ENCODE measurements at places on chromosomes 16 and 17.

DNA sequence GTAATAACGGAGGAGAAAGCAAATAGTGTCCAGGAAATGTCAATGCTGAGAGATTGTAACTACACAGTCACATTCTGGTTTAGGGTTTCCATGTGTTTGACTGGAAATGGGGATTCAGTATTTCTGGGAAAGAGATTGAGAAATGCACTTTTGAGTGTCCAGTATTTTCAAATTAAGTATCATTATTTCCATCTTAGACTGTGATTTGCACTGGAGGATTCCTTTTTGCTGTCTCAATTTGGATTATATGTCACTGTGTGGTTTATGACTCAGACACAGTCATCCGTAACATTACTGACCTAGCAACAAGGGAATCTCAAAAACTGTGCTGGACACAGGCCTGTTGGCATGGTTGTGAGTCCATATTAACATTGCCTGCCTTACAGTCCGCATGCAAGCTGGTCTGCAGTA lies 681.4 kb downstream of the CDH11 start:
- no peak for DNase-seq

- no peak for DNase-seq
Measured at GRCh38 chr17:31250229-31250628, 46.8 kb downstream of the OMG start.

- no peak for DNase-seq
Measured at GRCh38 chr16:66574081-66574480, 5.2 kb upstream of the CMTM2 start.

DNA sequence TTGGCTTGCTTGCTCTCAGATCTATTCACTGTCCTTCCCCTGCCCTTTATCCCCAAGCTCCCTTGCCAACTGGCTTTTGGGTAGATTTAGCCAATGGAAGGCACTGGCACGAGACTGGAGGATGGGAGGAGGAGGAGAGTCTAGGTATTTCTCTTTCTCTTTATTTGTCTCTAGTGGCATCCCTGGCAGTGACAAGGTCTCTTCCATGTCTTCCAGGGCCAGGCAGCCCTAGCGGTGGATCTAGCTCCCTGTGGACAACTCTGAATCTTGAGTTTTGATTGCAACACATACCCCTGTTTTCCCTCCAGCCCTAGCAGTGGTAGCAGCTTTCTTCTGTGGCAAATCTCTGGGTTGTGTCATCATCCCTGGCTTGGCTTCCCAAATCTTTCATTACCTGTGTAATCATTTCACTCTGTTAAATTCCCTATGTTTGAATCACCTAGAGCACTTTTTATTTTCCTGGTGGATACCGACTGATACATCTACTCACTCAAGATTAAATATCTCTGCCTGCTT lies 171.1 kb upstream of the IRX6 start:
- DNase-seq = no peak

GRCh38 chr17:62343764-62344270 lies 36.5 kb upstream of the EFCAB3 start:
- no peak for DNase-seq

DNA sequence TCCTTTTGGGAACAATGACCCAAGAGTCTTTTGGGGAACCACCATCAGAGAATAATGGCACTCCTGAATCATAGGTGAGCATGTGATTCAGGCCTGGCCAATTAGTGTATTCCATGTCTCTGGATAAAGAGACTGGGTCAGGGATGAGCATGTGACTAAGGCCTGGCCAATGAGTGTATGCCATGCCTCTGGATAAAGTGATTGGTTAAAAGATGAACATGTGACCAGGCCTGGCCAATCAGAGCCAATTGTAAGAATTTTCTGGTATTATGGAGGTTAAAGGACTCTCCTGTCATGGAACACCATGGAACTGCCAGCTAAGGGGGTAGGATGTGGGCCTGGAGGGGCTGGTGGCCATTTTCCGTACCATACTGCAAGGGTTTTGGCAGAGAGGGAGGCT lies 194.3 kb downstream of the C16orf78 start:
- DNase-seq = no peak

DNA sequence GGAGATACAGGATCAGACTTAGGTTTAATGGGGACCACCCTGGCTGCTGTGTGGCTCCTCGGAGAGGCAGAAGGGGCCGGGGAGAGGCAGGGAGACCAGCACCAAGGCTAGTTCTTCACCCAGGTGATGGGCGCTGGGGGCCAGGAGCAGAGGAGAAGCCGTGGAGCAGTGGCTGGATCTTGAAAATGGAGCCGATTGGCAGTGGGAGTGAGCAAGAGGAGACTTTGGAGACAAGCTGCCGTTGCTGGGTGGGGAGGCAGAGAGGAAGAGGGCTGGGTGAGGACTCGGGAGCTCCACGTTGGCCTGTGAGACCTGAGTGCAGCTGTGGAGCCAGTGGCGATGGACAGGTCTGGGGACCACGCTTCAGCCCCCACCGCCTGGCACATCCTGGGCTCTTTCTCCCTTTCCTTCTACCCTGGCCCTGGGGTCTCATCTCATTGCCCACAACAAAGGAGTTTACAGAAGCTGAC lies 9.0 kb downstream of the RAB11FIP4 start:
- no peak for DNase-seq

GRCh38 chr17:39193346-39193745 lies 4.1 kb downstream of the CACNB1 start:
- DNase-seq = no peak

GRCh38 chr17:74227271-74228080 lies 14.1 kb downstream of the TTYH2 start:
- DNase-seq = no peak

DNA sequence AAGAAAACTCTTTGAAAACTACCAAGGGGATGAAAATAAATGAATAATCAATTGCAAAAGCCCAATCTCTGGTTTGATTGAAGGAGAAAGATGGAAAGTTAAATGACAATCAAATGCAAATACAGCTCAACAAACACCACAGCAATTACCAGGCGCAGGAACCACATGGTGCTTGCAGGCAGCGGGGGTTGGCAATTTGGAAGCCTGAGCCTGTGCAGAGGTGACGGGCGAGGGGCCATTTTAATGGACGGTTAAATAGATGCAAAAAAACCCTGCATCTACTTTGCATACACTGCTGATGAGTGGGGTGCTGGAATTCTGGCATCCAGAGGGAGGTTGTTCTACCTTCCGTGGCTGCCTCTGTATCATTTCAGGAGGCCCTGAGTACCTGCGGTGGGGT lies 4.8 kb upstream of the SEZ6 start:
- no peak for DNase-seq

GRCh38 chr17:31202968-31203367 lies 94.1 kb downstream of the OMG start:
- no peak for DNase-seq

GRCh38 chr16:75550211-75550662 lies 5.8 kb downstream of the TMEM231 start:
- peak; percentile 58 for DNase-seq

- DNase-seq = no peak
Measured at GRCh38 chr17:29474297-29474696, 84.1 kb downstream of the TAOK1 start.

- DNase-seq = no peak
Measured at GRCh38 chr16:70679671-70680494, 6.0 kb downstream of the MTSS2 start.

- no peak for DNase-seq
Measured at GRCh38 chr16:76784530-76784929, 406.5 kb upstream of the MON1B start.

DNA sequence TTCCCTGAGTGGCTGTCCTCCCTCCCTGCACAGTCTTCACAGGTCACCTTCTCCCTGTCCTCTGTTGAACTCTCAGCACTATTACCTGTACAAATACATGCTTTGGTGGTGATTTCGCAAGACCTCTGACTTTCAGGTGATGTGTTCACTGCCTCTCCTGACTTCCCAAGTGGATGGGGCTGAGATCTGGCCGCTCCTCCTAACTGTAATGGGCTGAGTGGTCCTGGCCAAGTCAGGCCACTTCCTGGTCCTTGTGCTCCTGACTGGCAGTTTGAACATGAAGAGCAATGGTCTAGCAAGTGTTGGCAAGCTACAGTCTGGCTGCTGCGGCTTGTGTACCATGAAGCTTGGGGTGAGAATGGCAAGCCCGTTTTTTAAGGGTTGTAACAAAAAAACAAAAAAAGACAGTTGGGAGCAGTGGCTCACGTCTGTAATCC lies 11.7 kb upstream of the TMED6 start:
- no peak for DNase-seq

DNA sequence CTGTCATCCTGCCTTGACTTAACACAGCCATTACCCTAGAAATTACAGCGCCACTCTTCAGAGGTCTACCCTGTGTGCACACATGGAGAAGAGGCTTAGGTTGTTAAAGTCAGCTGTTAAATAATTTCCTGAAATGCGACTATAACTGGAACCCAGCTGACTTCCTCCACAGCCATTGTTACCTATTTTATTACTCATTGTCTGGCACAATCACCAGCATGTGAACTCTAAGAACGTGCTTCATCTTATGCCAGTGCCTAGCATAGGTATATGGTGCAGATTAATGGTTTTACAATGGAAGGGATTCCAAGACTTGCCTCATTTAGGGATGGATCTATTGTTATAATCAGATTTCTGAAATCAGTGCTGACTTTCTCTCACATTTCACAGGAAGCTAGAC lies 11.9 kb downstream of the RDM1 start:
- no peak for DNase-seq

DNA sequence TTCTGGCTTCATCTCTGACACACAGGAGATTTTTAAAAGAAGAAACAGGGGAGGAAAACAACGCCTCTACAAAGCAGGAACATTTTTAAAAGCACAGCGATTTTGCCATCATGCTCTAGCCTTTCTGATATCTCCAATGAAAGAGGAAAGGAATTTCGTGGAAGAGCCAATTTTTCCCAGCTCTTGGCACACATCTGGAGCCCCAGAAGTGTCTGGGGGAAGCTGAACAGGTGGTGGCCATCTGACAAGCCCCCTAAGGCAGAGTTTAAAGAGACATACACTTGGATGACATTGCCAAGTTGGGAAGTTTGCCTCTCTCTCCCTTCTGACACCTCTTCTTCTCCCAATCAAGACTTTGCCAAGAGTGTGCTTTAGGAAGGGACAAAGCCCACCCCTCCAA lies 82.1 kb downstream of the CCT6B start:
- DNase-seq = no peak

- peak; percentile 47 for DNase-seq
Measured at GRCh38 chr16:5056352-5056751, 9.4 kb downstream of the C16orf89 start.

- no peak for DNase-seq
Measured at GRCh38 chr17:61335105-61335844, 64.4 kb upstream of the TBX2 start.

GRCh38 chr17:14261406-14261805 lies 24.7 kb upstream of the CDRT15 start:
- DNase-seq = no peak

GRCh38 chr16:78742501-78743283 lies 643.2 kb downstream of the WWOX start:
- peak; percentile 81 for DNase-seq

DNA sequence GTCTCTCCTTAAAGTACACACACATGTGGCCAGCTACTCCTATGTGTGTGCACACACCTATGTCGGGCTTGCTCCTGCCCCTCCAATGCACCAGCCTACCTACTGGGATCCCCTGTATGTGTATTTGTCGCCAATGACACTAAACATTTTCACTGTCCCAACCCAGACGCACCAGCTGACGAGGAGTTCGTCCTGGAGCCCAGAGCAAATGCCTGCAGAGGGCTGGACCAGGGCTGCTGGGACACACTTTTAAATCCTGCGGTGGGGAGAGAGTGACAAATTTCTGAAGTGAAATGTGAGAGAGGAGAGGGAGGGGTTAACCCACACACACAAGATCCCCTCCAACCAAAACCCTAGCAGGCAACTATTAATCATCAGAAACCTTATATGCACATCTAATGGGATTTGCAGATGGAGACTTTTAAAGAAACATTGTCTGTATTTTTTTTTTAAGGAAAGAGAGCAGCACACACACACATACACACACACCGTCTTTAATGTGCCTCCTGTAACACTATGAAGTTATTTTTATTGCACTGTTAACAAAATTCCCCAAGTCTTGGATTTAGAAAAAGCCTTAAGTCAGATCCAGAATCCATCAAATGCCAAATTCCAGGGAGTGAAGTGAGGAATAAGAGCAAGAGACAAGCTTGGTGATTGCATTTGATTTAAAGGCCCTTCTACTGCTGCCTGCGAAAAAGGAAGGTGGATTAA lies at the start of gene MEOX1:
Gene MEOX1 (minus strand): TSS at position 224 of the 714 bp plus-strand sequence. CDS start 388 bp downstream, outside the sequence.
- DNase-seq = no peak

- peak; percentile 65 for DNase-seq
Measured at GRCh38 chr16:8675183-8676159, 1.1 kb downstream of the ABAT start.

DNA sequence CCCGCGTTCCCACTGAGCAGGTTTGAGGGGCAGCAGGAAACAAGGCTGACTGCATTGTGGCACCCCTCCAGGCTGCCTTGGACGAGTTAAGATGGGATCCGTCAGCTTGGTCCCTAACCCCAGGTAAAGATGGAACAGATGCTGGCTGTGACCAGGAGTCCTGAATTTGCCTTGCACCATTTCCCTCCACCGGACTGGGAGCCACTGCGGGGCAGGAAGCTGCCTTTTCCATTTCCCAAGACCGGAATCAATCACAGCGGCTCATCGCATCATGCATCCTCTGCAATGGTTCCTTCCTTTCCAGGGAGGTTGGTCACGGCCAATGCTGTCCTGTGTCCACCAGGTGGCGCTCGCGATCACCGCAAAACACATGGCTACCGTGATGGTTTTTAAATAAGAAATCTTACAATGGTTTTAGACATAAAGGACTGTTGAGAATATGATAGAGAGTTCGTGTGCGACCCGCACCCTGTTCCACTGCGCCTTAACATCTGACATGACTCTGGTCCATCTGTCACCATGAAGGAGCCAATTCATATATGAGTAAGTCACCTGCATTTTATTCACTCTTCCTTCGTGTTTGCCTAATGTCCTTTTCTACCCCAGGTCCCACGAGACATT lies 6.8 kb upstream of the MEAK7 start:
- DNase-seq = peak; percentile 87

GRCh38 chr17:43832168-43832975 lies 574 bp downstream of the MPP3 start:
- DNase-seq = no peak

DNA sequence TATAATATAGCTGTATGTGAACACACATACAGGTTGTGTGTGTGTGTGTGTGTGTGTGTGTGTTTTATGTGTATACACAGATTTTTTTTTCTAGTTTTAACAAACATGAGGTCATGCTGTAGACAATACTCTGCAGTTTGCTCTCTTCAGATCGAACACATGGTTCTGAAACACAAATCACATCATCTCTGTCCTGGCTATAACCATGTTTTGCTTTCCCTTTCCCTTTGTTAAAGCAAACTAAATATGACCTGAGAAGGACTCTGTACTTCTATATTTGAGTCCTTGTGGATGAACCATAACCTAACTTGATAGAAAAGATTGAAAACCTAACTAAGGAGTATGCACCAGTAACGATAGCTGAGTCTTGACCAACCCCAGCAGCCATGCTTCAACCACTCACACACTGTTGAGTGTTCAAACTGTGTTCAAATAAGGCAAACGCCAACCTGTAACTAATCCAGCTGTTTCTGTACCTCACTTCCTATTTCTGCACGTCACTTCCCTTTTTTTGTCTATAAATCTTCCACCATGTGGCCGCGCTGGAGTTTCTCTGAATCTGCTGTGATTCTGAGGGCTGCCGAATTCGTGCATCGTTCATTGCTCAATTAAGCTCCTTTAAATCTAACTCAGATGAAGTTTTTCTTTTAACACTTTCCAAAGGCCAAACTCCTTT lies 303.8 kb downstream of the HS3ST3B1 start:
- peak; percentile 6 for DNase-seq

- DNase-seq = no peak
Measured at GRCh38 chr17:2237521-2237921, 66.1 kb downstream of the SMG6 start.

- no peak for DNase-seq
Measured at GRCh38 chr16:56795011-56795410, 65.1 kb downstream of the NUP93 start.

GRCh38 chr17:79301469-79301868 lies 226.8 kb downstream of the ENGASE start:
- DNase-seq = no peak

Measured in CD4-positive, alpha-beta T cell treated with Interleukin-10 for 1 hour (primary cell).